ENCODE measurements at places on chromosomes 13 and 19.

GRCh38 chr13:22077764-22078163 is 406.9 kb downstream of the FGF9 start:
- DNase-seq = no peak

DNA sequence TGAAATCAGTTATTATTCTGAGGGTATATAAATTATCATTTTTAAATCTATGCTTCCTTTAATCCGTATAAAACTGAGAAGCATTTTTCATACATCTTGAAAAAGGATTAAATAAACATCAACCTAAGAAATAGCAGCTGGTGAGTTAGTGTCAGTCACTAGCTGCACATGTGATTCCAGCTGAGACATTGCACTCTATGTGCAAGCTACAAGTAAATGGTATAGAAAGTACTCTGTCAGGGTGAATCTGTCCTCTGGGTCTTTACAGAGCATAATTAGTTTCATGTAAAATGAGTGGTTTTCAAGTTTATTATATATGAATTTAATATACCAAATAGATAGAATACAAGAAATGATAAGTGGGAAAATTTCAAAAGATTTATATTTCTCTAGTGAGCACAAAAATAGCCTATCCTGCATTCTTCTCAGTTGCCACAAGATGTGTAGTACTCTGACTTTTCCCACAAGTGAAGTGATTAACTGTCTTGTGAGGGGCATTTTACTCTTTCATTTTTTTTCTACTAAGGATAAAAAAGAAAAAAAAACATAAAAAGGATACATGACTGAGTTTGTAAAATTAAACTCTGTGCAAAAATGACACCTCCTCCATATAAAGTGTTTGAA is 1372.1 kb downstream of the PCDH9 start:
- no peak for DNase-seq

GRCh38 chr13:50017819-50018218 is 2.6 kb downstream of the KCNRG start:
- no peak for DNase-seq

GRCh38 chr13:82803341-82803740 is 1078.9 kb downstream of the SLITRK1 start:
- DNase-seq = no peak

DNA sequence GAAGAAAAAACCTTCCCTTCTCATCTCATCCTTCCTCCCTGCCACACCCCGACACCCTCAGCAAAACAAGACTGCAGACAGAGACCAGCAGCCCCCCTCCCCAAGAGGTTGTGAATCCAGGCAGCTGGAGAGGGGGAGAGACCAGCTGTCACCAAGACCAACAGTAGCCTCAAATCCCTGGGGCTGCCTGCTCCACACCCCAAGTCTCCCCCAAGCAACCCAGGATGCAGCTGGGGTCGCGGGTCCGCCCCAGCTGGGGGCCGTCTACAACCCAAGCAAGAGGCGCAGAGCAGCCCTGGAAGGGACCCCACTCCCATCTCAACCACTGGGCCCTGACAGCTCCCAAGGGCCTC is 7.1 kb downstream of the KLF16 start:
- DNase-seq = no peak

- no peak for DNase-seq
Measured at GRCh38 chr13:73057284-73058063, 1.3 kb upstream of the KLF5 start.

DNA sequence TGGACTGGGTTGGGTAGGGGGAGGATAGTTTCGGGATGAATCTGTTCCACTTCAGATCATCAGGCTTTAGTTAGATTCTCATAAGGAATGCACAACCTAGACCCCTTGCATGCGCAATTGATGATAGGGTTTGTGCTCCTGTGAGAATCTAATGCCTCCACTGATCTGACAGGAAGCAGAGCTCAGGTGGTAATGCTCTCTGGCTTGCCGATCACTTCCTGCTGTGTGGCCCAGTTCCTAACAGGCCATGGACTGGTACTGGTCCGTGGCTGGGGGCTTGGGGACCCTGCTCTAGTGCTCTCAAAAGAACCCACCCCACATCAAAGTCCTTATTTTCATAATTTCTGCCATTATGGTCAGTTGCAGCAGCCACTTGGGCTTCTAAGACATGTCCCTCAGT is 30.1 kb downstream of the DNAJC3 start:
- peak; percentile 4 for DNase-seq

DNA sequence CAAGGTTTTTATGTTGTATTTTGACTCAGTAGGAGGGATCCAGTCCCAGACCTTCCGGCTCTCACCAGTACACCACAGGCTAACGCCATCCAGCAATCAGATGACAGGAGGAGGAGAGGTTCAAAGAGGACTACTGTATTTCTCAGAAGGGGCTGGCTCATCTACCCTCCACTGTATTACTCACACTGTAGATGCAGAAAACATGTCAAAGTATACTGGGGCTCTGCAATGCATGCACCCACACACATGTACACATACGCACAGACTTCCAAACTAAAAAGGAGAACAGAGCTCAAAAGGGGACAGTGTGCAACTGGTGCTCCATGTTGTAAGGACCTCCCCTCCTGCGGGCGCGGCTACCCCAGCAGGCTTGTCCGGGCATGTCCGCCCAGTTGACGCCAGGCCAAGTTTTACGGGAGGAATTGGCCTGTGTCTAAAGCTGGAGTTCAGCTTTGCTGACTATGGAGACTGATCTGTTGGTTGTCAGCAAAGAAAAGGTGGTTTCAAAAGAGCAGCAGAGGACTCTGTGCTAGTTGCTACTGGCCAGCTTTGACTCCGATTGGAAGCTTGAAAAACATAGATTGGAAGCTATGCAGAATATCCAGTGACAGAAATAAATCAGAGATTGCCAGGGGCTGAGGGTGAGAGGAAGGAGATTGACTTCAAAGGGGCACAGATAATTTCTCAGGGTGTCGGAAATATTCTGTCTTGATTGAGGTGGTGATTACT is 314.2 kb downstream of the DLEU7 start:
- DNase-seq = no peak

DNA sequence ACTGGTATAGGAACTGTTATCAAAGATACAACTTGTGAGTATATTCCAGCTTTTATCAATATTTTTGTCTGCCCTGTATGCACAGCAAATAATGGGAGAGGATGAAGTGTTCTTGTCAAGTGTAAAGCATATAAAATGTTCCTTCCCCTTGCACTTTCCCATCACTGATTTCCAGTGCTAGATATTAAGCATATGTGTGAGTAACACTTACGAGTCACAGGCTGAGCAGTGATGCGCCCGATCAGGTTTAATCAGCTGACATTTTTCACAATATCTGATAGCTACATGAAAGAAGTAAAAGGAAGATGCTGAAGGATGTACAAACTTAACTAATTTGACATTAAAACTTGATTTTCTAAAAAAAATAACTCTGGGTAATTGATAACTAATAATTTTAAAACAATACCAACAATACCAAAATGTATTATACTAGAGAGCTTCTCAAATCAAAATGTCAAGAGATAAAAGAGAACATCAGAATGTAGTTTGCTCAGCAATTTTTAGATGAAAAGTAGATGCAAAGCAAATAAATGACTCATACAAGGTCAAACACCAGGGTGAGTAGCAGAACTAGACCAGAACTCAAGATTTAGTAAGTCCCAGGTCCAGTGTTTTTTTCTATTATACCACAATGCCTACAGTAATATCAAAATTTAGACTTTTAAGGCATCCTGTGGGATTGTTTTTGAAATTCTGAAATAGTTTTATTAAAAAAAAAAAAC is 56.4 kb downstream of the ZDHHC20 start:
- DNase-seq = no peak

Data from naive thymus-derived CD4-positive, alpha-beta T cell (primary cell).